ENCODE measurements at places on chromosomes 4 and X.

GRCh38 chr4:8461086-8461485 is 20.5 kb downstream of the TRMT44 start:
- DNase-seq: no peak

- no peak for DNase-seq
Measured at GRCh38 chrX:48509619-48510018, 827 bp downstream of the PORCN start.

GRCh38 chrX:41009850-41010846 is 75.1 kb upstream of the USP9X start:
- peak; percentile 82 for DNase-seq

- no peak for DNase-seq
Measured at GRCh38 chr4:4852591-4853362, 6.7 kb upstream of the MSX1 start.

DNA sequence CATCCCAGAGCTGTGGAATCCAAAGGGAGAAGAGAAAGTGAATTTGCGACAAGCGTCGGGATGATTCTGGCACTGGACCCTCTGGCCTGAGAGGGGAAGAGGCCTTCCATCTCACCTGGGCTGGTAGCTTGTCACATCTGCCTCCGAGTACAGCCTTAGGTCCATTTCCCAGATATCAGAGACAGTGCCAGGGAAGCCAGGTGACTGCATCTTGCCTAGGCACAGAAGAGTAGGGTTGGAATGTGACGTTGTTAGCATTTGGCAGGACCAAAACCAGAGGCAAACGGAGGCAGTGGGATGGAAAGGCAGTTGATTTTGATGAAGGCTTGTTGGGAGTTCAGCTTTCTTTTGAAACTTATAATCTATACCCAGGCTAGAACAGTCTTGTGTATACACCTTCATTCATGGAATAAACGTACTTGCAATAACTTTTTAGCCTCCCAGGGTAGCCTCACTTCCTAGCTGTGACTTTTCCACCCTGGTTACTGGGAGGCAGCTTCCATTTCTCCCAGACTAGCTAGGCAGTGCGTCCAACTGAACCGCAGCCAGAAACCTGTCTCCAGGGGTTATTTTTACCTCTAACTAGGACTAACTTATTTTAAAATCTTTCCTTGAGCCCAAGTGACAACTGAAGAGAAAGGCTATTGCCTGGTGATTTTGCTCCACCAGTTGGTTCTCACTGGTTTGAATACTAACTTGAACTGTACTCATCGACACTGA is 5.9 kb downstream of the SOD3 start:
- DNase-seq: no peak
